ENCODE measurements at places on chromosomes 6 and 20.

- DNase-seq, result no peak
Measured at GRCh38 chr6:120608826-120609225, 725.5 kb downstream of the TBC1D32 start.

GRCh38 chr20:21048841-21049273 is 57.3 kb downstream of the LINC00237 start:
- peak; percentile 3 for DNase-seq

DNA sequence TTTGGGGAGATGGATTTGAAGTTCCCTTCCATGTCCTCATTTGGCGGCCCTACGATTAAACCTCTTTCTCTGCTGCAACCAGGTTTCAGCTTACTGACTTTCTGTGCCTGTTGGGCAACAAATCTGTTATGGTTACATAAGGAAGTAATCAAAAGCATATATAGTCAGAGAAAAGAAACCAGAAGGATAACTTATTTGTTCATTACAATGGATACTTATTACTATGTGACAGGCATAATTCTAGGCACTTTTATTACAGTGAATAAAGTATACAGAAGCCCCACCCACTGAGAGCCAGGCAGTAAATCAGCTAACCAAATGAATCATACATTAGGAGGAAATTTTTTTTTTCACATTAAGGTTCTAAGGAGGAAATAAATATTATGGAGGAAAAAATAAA is 9.6 kb upstream of the TRIM31 start:
- no peak for DNase-seq

DNA sequence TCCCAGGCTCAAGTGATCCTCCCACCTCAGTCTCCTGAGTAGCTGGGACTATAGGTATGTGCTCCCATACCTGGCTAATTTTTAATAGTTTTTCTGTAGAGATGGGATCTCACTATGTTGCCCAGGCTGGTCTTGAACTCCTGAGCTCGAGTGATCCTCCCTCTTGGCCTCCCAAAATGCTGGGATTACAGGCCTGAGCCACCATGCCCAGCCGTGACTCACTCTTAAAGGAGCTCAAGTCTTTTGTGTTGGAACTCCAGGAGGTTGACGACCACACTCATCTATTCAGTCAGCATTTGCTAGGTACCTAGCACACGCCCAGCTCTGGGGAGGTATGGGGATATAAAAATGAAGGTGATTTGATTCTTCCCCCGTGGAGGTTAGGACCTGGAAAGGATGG is 62.8 kb downstream of the UTRN start:
- no peak for DNase-seq

- no peak for DNase-seq
Measured at GRCh38 chr6:13428583-13429405, 58.6 kb downstream of the GFOD1 start.

- DNase-seq, result no peak
Measured at GRCh38 chr20:41776421-41776820, 158.2 kb upstream of the CHD6 start.

DNA sequence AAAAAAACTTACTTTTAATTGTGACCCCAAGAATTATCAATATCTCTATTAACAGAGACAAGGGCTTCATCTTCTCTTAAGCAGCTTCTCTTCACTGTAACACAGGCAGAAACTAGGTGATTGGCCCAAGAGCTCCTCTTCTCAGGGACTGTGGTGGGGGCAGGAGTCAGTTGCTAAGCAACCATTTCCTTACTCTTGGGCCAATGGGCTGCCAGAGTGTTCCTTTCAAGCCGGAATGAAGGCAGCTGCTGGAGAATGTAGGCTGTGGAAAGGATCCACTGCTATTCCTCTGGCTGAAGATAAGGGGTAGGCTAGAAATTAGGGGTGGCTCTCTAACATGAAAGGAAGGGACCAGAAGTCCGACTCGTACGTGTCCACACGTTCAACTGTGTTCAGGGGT is at the start of gene SEL1L2:
SEL1L2 (minus strand) TSS at position 150 of the 400 bp plus-strand sequence; CDS start at position 70, 80 bp downstream.
- no peak for DNase-seq

DNA sequence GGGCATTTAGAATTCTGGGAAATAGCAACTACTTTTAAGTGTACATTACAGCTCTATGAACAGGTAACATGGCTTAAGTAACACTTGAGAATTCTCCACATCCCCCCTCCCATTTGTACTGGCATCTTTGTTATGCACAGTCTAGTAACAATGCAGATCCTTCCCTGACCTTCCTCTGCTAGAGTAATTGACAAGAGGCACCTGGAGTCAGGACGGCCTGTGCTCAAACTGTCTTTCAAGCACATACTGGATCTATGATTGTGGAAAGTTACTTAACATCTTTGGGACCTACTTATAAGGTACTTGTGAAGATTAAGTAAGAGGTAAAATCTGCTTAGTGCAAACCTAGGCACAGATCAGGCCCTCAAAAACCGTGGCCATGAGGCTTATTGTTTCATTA is 21.9 kb upstream of the GSTA3 start:
- DNase-seq, result no peak

DNA sequence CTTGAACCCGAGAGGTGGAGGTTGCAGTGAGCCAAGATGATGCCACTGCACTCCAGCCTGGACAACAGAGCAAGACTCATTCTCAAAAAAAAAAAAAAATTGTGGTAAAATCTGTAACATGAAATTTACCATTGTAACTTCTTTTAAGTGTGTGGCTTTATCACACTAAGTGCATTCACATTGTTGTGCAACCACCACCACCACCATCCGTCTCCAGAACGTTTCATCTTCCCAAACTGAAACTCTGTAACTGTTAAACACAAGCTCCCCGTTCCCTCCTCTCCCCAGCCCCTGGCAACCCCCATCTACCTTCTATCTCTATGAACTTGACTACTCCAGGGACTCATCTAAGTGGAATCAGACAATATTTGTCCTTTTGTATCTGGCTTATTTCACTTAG is 29.7 kb downstream of the PDRG1 start:
- no peak for DNase-seq

DNA sequence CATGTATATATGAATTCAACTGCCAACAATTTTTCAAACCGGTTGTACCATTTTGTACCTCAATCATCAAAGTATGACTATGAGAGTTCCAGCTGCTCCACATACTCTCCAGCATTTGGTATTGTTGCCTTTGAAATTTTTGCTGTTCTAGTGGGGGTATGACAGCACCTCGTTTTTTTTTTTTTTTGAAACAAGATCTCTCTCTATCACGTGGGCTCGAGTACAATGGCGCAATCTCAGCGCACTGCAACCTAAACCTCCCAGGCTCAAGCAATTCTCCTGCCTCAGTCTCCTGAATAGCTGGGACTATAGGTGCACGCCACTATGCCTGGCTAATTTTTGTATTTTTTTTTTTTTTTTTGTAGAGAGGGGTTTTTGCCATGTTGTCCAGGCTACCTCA is 144.7 kb upstream of the JARID2 start:
- DNase-seq, result no peak

All from pons (tissue), 1 donor.